ENCODE measurements at places on chromosomes 5 and 9.

DNA sequence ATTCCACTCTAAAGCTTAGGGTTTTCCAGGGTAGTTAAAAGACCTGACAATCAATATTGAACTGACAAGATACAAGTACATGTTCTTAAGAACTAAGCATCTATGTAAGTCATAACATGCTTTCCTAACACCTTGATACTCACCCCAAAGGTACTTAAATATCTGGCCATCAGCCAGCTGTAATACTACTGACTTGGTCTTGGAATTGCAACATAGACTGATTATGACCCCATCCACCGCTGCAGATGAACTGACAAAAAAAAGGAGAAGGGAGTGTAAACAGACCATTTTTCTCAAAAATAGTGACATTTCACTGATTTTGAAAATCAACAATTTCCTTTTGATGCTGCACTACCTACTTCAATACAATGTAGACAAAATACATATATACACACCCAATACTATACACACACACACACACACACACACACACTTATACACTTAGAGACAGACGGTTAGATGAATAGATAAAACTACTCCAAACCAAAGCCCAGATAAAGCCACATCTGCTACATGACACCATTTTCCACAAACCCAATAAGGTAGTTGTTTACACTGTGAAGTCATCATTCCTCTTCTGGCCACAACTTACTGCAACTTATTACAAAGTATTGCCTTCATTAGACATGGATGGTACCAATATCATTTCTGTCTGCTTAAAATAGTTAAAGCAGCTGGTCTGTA lies 30.4 kb downstream of the ELP1 start:
- DNase-seq = no peak

DNA sequence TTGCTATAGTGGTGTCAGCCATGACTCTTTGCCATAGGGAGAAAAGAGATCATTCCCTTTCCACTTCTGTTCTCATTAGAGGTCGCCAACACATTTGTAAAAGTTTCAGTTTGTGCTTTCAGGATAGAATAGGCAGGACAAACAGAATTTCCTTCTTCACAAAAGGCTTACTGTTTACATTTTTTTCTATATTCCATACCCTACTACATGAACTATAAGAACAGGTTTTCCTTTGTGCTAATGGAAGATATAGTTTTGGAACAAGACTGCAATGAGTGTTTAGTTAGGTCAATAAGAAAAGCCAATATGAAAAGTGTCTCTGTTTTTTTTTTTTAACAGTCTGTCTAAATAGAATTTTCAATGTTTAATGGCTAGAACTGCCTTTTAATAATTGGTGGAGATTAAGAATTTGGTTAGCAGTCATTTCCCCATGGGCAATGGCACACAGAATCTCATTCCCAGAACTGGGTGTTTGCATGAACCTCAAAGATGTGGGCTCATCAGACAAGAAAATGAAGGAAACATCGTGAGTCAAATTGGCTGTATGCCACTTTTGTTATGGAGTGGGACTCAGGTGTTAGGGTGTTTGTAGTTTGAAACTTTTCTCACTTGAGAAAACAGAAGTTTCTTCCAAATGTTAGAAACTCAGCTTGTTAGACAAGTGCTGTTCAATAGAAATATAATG lies 75.2 kb upstream of the PRLR start:
- no peak for DNase-seq

DNA sequence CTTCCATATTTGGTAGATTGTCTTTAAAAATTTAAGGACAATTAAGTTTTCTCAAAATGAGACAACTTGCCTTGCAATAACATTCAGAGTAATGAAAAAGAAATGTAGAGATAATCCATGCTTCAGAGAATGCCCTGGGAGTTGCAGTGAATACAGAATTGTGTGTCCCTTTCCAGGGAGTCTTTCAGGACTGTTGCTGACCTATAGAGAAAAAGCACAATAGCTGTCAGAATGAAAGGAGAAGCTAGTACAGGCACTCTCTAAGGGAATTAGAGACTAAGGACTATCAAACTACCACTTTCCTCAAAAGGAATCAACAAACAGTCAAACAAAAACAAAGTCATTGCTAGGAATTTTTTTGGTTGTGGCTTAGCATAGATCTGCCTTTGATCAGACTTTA lies 93.0 kb downstream of the CCDC192 start:
- no peak for DNase-seq

DNA sequence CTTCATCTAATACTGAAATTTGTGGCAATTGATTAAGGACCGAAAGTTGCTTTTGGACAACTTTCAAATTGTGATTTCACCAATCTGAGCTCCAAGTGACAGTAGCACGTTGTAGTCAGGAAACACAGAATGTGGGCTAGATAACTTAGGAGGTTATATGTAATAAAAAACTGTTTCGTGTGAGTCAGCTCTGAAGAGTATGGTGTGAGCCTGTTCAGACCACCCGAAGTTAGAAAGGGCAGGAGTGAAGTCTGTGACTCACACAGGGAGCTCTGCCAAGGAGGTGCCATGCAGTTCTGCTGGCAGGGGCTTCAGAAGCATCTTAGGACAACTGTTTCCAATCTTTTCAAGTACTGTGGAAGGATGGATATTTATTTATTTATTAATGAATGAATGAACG lies 16.4 kb upstream of the ZBTB34 start:
- DNase-seq = no peak

DNA sequence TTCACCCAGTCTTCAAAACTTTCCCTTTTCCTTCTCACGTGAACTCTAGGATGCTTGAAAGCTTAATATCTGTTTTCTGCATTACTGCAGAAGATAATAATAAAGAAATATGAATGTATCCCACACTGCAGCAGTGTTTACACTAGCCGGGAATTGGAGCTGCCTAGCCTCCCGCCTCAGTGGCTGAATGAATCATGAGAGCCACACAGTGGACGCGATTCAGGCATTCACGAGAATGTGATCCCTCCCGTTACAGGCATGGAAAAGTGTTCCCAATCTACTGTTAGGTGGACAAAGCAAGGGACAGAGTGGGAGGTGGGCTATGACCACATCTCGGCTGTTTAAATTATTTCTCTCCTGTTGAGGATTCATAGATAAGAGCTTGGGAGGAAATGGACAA lies 69.4 kb upstream of the CTSL start:
- no peak for DNase-seq

GRCh38 chr9:130172161-130172857 lies at the start of gene NCS1:
TSS of gene NCS1 (plus strand) at chr9:130172404. CDS start at chr9:130172664, 260 bp downstream.
- DNase-seq = peak; percentile 84
